ENCODE measurements at places on chromosomes 1 and 21. TPM values are rescaled to one million over a fixed set of nuclear protein-coding genes. Genes with fewer than 3 reads are reported as not detected.
A peak's percentile ranks its signal among the peaks of the same experiment; 100 is the strongest.

GRCh38 chr1:22594396-22594795 lies 31.1 kb downstream of the EPHA8 start:
- no peak for DNase-seq

DNA sequence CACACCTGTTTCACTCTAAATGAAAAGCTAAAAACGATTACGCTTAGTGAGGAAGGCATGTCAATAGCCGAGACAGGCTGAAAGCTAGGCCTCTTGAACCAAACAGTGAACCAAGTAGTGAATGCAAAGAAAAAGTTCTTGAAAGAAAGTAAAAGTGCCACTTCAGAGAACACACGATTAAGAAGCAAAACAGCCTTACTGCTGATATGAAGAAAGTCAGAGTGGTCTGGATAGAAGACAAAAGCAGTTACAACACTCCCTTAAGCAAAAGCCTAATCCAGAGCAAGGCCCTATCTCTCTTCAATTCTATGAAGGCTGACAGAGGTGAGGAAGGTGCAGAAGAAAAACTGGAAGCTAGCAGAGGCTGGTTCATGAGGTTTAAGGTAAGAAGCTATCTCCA lies 130.7 kb downstream of the SIPA1L2 start:
- DNase-seq = no peak

GRCh38 chr1:54052431-54052933 lies 522 bp downstream of the TMEM59 start:
- peak; percentile 46 for DNase-seq

- no peak for DNase-seq
Measured at GRCh38 chr21:39805983-39806382, 61.0 kb downstream of the IGSF5 start.

- no peak for DNase-seq
Measured at GRCh38 chr21:29436143-29436542, 137.4 kb downstream of the BACH1 start.

DNA sequence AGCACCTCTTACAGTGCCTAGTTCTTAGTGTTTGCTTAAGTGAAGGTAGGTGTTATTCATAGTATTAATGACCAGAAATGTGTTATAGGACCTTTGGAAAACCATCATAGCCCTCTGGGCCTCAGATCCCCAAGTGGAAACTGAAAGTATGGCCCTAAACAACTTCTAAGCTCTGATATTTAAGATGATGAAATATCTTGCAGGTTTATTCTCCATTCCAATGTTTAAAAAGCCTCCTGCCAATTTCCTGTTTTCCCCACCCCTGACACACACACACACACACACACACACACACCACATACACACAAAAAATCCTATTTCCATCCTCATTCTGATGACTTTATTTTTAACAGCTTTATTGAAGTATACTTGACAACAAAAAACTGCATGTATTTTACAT lies 108.2 kb downstream of the DIRAS3 start:
- no peak for DNase-seq

DNA sequence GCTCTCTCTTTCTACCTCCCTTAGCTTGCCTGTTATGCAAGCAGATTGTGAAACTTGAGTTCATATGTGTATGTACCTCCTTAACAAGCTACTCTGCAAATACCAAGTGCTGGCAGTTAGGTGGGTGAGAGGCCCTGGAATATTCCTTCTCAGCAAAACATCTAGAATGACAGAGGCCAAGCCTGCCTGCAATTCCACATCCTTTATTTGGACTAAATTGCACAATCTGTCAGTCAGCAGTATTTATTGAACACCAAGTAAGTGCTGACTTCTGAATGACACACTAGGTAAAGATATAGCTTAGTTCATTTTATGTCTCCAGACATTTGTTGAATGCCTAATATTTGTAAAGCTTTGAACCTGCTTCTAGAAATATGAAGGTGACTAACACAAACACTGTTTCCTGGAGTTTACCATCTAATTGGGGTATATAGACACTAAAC lies 87.5 kb downstream of the RGL1 start:
- no peak for DNase-seq

DNA sequence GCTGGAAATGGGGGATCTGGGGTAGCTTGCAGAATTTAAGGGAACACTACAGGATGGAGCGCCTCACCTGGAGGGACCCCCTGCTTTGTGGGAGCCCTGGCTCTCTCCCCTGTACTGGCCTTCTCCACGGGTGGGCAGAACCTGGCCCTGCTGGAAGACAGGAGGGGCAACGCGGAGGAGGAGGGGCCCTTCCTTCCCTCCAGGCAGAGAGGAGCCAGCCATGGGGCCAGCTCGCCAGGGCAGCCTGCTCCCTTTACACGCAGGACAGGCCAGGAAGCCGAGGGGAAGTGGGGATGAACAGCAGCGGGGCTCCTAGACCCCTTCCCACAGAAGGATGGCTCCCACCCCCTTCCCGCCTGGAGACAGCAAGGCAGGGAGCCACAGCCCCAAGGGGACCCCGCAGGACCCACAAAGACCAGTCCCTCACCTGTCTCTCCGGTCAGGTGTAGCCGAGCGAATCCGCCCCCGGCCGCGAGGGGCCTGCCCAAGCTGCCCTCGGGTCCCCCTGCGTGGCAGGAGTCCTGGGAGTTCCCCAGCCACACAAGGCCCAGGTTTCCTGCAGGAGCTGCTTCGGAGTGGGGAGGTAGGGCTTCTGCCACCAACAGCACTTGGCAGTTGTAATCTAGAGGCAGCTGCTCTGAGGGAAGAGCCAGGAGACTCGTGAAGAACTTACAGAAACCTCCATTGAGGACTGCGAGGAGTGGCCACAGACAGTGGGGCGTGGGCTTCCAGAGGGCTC lies 1.6 kb upstream of the SLC19A1 start:
- no peak for DNase-seq

DNA sequence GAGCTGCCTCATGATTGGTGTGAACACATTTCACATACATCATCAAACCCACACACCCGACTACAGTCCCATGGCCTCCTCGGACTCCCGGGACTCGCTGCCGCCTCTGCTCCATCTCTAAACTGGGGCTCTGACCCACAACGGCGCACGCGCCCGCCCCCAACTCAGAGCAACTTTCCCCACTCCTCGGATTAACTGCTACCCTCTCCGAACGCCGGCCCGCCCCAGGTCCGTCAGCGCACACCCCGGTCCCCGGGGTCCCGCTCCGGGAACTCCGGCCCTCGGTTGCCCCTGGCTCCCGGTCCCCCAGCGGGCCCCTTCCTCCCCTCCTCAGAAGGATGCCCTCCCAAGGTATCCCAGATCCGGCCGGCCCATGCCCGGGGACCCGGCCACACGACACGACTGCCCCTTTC lies 740 bp downstream of the DSTYK start:
- DNase-seq = no peak

DNA sequence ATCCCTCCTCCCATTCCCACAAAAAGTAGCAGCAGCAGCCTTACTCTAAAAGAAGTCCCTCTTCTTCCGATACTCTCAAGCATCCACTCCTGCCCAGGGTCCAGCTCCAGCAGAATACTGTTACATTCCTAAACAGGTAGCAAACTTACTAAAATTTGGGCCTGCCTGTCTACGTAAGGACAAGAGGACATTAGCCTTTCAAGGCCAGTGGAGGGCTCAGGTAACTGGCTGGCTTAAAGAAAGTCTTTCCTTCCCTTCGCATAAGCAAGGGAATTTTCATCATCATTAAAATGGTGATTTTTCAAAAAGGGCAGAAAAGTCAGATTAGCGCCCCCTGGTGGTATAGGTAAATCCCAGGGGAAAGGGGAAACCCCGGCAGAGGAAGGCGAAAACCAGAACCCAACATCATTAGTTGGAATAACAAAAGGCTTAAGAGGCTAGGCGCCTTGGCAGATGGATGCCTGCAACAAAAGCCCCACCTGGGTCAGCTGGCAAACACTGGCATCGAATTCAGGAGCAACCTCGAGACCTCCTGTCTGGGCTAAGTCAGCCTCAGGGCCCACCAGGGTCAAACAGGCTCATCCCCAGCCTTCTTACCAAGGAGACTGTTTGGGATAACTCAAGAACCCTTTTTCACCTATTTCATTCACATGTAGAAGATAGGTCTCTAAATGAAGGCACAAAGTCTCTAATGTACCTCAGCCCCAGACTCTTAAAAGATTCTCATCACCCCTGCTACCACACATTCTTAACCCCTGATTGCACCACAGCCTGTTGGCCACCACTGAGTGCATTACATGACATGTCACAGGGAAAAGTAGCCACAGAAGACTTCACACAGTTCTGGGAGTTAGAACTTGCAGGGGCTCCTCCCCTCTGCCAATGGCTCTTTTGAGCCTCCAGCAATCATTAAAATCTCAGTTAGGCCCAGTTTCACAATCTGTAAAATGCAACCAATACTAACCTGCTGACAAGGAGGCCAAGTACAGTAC lies 36.7 kb downstream of the ERI3 start:
- DNase-seq = peak; percentile 54

The RER1 gene
- total RNA-seq = 104 TPM

The KCND3 gene
- total RNA-seq = not detected

The FCER1G gene
- total RNA-seq = 0.86 TPM
